Esophagus squamous epithelium (tissue), 5 donors: ENCODE measurements at places on chromosomes 6 and 20.

GRCh38 chr20:3071610-3072529, at the start of gene OXT:
Gene OXT (plus strand): TSS chr20:3071620. CDS start chr20:3071656, 36 bp downstream.
- no peak for DNase-seq

- no peak for DNase-seq
Measured at GRCh38 chr20:48632017-48632824, 195.6 kb downstream of the PREX1 start.

DNA sequence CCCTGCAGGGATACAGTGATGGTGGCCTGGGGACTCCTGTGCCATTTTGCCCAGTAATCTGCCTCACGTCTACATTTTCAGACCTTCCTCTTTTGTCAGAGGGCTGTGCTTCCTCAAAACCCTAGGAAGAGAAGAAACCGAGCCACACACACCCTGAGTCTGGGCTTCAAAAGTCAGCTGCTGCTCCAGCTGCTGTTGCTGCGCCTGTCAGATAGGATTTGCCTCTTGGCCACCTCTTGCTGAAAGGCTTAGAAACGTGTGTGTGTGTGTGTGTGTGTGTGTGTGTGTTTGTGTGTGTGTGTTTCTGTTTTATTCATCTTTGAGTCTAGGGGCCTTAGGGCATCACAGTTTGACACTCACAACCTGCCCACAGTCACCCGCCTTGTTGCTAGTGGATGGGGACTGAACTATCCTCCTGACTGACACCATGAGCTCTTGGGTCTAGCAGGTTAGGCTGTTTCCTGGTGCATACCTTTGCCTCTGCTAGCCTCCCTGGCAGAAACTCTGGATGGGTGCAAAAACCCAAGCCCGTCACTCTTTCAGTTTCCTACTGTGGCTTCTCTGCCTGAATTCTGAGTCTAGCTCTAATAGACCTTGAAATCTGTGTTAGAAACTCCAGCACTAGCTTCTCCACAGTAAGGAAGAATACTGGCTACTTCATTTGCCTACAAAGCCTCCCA, 94.9 kb upstream of the CEP85L start:
- DNase-seq = no peak

DNA sequence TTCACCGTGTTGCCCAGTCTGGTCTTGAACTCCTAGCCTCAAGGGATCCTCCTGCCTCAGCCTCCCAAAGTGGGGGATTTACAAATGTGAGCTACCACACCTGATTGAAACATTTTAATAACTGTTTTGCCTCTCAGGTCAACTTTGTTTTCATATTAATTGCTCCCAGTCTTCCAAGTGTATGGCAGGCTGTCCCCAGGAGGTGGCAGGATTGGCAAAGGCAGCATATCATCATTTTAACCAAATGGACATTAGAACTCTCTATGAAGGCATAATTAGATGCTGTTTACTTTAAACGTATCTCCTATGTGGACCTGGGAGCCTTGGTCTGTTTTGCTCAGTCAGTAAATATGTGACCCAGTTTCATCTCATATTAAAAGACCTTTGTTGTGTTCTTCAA, 59.2 kb upstream of the CSE1L start:
- DNase-seq = no peak

DNA sequence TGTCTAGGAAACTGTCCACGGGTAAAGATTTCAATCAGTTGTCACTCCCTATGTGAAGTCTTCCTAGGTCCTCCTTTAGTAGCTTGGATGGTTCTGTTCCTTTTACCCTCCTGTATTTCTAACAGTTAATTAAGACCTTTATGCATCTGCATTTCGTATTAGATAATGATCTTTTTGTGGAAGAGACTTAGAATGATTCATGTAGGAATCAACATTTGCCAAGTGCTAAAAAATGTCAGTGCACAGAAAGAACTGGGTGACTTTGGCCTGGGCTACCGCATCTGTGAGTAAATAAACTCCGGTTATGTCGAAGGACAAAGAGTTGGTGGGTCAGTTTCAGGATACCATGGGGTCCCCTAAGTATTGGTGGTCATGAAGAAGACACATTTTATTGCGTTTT, 918.0 kb downstream of the TFAP2A start:
- no peak for DNase-seq

- no peak for DNase-seq
Measured at GRCh38 chr6:70079241-70079640, 212.9 kb downstream of the COL19A1 start.

GRCh38 chr20:56418385-56418861, 6.4 kb downstream of the CASS4 start:
- DNase-seq = no peak

DNA sequence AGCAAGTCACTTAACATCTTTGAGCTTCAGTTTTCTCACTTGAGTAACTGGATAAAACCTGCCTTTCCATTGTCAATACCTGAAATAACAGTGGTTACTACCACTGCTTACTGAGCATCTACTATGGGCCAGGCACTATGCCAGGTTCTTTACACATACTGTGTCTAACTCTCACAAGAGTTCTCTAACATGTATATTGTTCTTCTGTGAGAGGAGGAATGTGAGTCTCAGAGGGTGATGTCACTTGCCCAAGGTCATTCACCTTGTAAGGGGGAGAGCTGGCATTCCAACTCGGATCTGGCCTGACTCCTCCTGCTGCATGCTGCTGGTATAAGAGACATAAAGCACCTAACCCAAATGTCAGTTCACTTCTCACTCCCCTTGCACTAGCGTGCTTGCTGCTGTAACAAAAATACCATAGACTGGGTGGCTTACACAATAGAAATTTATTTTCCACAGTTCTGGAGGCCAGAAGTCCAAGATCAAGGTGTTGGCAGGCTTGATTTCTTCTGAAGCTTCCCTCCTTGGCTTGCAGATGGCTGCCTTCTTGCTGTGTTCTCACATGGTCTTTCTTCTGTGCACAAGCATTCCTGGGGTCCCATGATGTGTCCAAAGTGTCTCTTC, 21.9 kb upstream of the SGK2 start:
- no peak for DNase-seq

DNA sequence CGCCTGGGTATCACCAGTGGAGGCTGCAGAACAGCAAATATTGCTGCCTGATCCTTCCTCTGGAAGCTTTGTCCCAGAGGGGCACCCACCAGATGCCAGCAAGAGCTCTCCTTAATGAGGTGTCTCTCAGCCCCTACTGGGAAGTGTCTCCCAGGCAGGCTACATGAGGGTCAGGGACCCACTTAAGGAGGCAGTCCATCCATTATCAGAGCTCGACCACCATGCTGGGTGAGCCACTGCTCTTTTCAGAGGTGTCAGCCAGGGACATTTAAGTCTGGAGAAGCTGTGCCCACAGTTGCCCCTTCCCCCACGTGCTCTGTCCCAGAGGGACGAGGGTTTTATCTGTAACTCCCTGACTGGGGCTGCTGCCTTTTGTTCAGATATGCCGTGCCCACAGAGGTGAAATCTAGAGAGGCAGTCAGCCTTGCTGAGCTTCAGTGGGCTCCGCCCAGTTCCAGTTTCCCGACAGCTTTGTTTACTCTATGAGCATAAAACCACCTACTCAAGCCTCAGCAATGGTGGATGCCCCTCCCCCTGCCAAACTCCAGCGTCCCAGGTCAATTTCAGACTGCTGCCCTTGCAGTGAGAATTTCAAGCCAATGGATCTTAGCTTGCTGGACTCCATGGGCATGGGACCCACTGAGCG, 25.9 kb upstream of the AIG1 start:
- no peak for DNase-seq

DNA sequence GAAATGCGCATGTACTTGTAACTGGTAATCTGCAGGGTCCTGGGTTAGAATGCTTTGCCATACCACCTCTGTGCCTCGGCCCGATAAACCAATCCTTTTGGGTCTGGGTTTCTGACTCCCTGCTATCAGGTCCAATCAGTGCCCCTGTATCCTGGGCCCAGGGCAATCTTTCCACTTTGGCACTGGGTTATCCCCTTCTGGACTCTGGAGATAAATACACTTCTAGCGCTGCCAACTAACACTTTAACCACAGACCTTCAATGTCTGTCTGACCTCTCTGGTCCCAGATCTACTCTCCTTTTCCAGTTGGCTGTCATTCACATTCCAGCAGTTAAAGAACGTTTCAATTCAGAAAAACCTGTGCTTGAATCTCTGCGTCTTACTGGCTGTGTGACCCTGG, 55.3 kb downstream of the DNAAF9 start:
- DNase-seq = no peak

DNA sequence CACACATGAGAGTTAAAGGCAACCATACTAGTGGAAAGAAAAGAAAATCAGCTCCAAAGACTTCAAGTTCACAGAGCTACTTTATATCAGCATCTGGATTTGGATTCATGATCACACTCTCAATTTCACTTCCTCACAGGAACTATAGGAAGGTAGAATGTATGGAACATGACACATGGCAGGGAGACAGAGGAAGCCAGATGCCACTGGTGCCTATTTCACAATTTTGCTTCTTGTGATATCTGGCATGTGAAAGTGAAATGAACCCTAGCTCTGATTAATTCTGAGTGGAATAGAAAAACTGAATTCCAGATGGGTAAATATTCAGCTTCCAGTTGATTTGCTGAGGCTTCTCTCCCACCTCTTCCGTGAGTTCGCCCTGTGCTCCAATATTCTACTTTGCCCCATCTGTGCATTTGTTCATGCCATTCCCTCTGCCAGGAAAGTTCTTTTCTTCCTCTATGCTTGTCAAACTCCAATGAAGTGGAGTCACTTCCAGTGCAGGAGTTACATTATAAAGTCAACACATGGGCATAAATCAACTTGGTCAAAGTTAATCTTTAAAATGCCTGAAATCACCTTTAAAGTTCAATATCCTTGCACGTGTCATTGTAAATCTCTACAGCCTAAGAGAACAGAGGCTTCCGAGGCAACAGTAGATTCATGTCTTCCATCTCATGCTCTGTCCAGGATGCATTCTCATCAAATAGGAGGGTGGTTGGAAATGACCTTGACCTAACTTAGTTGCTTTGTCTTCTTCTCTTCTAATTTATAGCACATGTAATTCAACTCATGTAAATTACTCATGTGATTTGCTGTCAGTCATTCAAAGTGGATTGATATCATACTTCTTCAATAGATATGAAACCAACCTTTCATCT, 275.3 kb downstream of the HIVEP2 start:
- DNase-seq = no peak

- no peak for DNase-seq
Measured at GRCh38 chr20:59993736-59994430, 35.7 kb downstream of the CDH26 start.

GRCh38 chr6:153956808-153957207, 82.2 kb upstream of the OPRM1 start:
- DNase-seq = no peak

DNA sequence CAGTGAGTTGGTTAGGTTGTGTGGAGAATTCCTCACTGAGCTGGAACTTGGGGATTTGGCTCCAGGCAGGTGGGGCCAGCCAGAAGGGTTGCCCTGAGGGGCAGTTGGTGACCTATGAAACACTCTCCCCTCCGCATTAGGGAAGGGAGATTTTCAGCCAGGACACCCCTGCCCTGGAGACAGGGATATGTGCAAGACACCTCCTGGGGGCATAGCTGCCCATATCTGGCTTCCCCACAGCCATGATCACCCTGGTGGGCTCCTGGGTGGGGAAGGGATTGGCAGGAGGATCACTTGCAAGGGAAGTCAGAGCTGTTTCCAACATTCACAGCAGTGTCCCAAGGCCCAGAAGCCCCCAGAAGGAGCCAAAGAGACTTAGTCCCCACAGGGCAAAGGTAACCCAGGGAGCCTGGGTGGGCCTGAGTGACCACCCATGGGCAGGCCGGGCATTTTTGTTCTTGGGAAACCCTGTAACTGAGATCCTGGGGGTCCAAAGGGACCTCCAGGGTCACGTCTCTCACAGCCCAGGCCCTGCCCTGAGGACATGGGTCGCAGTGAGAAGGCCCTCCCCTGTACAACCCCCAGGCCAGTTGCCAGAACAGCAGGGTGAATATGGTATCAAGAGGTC, 145.8 kb downstream of the MRPL14 start:
- DNase-seq = no peak

DNA sequence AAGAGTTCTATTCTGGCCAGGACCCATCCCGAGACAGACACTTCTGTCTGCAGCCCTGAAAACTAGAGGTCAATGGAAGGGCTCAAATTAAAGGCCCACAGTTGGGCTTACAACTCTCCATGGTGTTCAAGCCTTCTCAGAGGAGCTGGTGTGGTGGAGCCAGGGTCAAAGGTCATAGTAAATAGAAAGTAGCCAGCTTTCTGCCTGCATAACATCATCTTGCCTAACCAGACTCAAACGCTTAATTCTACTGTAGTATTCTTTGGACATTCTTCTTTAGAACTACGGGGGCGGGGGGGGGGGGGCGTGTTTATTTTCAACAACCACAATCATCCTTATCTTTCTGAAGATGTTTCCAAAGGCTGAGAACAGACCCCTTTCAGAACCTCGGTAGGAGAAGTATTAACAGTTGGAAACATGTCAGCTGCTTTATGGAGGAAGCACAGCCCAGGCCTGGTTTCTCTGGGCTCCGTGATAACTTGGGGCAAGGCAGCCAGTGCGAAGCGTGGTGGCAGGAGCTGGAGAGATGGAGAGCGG, 1.5 kb upstream of the RREB1 start:
- no peak for DNase-seq

DNA sequence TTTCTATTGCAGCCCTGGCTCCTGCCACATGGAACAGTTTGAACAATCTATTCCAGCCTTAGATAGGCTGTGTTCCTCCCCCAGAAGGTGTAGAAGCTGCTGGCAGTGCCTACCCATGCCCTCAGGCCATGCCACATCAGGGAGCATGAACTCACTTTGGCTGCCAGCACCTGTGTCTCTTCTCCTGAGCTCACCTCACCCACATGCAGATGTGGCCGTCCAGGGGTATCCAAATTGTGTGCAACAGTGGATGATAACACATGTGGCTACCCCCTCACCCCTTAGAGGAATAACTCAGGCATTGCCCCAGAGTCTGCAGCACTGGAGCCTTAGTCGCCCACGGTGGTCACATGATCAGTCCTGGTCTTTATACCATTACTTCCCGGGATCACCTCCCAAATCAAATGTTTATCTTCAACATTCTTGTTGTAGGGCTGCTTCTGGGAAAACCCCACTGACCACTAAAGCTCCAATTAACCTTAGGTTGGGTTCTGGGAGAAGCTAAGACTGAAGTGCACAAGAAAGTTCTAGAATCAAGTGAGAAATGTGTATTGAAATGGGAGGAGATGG, 110.4 kb downstream of the BANF2 start:
- no peak for DNase-seq

- DNase-seq = no peak
Measured at GRCh38 chr6:18323935-18324705, 59.8 kb upstream of the DEK start.

- no peak for DNase-seq
Measured at GRCh38 chr6:168616816-168617765, 176.1 kb downstream of the SMOC2 start.

DNA sequence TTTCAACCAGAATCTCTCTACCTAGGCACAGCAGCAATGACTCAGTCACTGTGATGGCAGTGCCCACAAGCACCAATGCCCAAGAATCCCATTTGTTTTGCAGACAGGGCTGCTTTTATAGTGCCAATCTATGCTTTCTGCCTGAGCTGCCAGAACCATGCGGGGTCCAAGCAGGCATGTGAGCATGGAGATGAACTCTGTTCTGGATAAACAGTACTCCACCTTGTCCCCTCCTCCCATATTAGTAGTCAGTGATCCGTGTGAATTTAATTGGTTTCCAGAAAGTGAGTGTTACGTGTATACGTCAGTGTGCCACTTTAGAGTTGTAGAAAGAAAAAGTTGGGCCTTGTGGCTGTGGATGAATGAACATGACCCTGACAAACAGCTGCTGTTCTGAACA, 79.4 kb downstream of the SASH1 start:
- no peak for DNase-seq

- DNase-seq = no peak
Measured at GRCh38 chr20:59195316-59195993, 31.8 kb downstream of the ZNF831 start.

- peak; percentile 11 for DNase-seq
Measured at GRCh38 chr6:119158057-119158848, 79.8 kb upstream of the FAM184A start.
